Fibroblast of skin of left biceps (primary cell): ENCODE measurements at places on chromosomes 13 and 19.
A peak's percentile ranks its signal among the peaks of the same experiment; 100 is the strongest.

- DNase-seq, result no peak
Measured at GRCh38 chr13:44930963-44931623, 58.2 kb downstream of the NUFIP1 start.

- no peak for DNase-seq
Measured at GRCh38 chr13:40377783-40378182, 288.7 kb downstream of the FOXO1 start.

DNA sequence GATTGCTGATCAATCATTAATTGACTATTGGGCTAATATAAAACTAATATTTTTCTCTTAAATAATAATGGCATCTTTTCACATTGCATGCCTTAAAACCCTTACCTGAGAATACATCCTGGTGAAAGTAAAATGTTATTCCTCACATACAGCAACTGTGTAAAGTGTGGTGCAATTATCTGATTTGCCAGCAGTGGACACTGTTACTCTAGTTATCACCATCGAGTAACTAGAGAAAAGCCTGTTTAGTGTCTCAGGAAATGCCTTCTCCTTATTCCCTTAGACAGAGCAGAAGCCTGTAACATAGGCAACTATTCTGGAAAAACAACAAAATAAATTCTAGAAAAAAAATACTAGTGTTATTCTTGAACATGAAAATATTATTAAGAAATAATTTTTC, 459.8 kb downstream of the FGF14 start:
- no peak for DNase-seq

DNA sequence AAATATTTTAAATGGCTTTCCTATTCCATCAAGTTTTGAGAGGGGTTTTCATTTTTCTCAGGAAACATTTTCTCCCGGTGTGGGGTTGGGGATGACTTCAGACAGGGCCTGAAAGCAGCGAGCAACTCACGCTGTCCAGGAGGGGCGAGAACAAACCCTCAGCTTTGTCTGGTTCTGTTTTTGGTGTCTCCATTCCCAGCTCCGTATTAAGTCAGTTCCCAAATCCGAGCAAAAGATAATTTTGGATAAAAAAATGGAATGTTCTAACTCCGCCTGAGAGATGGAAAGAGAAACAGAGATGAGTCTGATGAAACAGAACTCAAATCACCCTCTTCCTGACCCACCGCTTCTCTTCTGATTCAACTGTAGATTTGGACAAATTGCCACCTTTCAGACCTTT, 38.4 kb downstream of the RFX2 start:
- no peak for DNase-seq

GRCh38 chr13:73335210-73335609, 276.4 kb downstream of the KLF5 start:
- peak; percentile 24 for DNase-seq

- DNase-seq, result no peak
Measured at GRCh38 chr13:113843063-113843654, 20.7 kb downstream of the GAS6 start.
